ENCODE measurements at places on chromosomes 5 and 9.

GRCh38 chr5:159419576-159419975 lies 89.3 kb upstream of the IL12B start:
- DNase-seq = no peak

GRCh38 chr5:136120529-136120928 lies 12.1 kb upstream of the SMAD5 start:
- no peak for DNase-seq

DNA sequence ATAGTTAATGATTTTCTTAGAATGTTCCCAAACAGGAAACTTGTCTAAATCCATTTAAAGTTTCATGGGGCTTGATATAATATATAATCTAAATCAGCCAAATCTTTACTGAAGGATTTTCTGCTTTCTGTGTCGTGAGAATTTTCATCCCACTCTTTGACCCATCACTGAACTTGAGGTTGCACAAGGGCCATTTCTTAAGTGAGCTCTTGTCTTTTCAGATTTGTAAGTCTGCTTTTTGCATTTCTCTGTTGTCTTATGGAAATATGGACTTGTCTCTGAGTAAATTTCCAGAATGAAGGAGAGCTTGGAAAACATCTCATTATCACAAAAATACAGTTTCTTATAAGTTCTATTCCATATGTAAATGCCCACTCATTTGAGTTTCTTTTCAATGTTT lies 149.2 kb upstream of the ARRDC3 start:
- no peak for DNase-seq

GRCh38 chr5:65197531-65198455 lies 283.9 kb downstream of the ADAMTS6 start:
- no peak for DNase-seq

- DNase-seq = no peak
Observed at GRCh38 chr5:174503086-174503460, 221.3 kb upstream of the MSX2 start.

DNA sequence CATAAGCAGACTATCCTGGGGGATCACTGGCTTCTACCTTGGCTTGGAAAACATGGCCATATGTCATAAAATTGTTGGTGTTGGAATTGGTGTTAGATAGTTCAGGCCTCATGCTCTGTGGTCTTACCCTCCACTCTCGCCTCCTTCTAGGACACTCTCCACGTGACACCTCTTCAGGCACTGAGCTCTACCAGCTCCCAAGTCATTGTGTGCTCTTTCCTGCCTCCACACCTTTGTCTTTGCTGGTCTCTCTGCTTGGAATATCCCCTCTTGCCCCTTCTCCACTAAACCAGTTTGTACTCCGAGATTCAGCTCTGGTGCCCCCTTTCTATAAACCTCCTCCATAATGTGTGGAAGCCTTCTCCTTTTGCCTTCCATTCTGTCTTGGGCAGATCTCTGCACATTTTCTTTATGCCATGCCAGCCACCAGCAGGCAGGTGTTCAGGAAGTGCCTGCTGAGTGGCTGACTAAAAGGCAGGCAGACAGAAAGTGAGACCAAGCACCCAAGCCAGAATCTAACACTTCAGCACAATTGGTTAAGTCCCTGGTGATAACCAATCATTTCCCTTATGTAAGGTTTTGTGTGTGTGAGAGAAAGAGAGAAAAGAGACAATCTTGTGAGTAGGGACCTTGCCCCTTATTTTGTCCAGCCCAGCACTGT lies 37.7 kb downstream of the SAR1B start:
- DNase-seq = no peak

DNA sequence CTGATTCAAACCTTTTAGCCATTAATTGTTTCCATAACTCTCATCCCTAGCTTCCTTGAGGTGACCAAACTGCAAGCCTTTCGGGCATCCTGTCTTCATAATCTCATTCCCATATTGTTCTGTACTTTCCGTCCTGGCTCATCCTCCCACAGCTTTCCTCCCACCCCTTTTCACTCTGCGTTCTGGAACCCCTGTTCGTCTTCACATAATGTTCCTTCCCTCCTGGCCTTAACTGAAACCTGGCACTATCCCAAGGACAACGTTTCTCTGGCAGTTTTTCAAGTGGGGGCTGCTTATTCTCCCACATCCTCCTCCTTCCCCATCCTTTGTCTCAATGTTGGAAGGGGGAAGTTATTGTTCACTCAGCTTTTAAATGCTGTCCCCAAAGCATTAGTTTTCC lies 1.5 kb downstream of the ZNF189 start:
- DNase-seq = no peak

GRCh38 chr9:98944057-98944733 lies 488 bp downstream of the COL15A1 start:
- DNase-seq = no peak

- DNase-seq = no peak
Observed at GRCh38 chr9:25703701-25704357, 25.6 kb upstream of the TUSC1 start.
